ENCODE measurements at places on chromosomes 5 and 9.

DNA sequence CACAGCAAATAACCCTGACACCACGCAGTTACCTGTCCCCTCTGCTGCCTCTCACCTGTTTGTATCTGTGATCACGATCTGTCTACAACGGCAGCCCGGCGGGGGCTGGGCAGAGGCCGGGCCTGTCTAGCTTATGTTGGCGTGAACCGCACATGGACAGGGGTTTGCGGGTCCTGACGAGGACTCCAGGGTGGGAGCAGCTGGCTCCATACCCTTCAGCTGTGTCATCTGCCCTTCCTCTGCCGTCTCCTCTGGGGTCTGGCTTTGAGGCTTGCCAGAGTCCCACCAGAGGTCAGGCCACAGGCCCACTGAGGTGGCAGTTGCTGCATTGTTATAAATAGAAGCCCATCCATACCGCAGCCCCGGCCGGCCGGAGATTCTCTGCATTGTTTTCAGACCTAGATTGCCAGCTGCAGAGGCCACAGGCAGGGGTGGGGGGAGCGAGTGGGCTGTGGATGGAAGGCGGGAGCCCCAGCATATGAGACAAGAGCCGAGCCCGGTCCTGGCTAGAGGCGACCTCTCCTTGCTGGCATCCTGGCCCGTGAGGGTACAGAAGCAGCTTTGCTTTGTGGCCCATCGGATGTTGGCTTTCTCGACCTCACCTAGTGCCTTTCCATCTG is 37.8 kb downstream of the FAM78A start:
- no peak for DNase-seq

- no peak for DNase-seq
Observed at GRCh38 chr5:148585988-148586387, 68.3 kb downstream of the HTR4 start.

DNA sequence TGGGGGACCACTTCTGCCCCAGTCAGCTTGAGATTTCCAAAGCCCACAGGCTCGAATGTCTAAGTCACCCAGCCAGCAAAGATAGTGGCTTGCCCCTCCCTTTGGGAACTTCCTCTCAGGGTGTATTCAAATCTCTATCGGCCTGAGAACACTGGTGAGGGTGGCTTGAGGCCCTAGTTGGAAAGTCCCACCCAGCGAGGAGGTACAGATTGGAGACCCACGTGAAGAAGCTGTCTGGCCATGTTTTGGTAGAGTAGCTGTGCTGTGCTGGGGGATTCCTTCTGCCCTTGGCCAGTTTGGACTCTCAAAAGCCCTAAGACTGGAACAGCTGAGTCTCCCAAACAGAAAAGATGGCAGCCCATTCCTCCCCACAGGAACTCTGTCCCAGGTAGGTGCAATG is 172.7 kb upstream of the RIOK2 start:
- no peak for DNase-seq

GRCh38 chr5:88892669-88893068 is 9.7 kb upstream of the MEF2C start:
- DNase-seq: no peak

- no peak for DNase-seq
Observed at GRCh38 chr9:87181670-87182069, 234.4 kb upstream of the GAS1 start.

DNA sequence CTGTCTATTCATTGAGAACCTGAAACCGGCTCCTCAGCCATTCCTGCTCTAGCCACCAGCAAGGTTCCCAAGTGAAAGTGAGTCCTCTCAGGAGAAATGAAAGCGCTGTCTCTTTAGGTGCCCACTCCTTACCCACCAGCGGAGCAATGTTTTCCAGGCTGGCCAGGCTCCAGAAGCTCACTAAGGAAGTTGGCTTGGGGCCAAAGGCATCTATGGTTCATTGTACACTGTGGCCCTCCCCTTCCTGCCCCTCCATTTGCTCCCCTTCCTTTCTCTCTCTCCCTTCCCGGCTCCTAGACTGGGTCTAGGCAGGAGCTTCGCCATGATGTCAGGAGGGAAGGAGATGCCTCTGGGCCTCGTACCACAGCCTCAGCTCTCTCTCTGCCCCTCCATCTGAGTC is 1.1 kb upstream of the GABRP start:
- DNase-seq: no peak

GRCh38 chr5:14721990-14722656 is 57.6 kb downstream of the OTULIN start:
- no peak for DNase-seq

GRCh38 chr5:1554410-1554967 is 30.7 kb upstream of the LPCAT1 start:
- no peak for DNase-seq

DNA sequence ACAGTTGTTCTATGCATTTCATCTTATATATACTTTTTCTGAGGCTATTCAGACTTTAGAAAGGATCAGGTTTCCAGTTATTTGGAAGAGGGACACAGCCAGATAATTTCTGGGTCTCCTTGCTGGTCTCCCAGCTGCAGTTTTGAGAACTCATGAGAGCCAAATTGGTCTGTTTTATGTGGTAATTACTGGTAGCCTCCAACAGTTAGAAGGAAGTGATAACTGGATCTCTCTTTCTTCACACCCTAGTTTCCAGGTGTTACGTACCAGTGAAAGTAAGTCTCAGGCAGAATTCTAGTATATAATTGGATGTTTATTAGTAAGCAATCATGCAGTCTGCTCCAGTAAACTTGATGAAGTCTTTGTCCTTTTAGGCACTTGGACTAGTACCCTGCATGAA is 63.2 kb upstream of the RPS23 start:
- no peak for DNase-seq

- DNase-seq: no peak
Observed at GRCh38 chr9:70500793-70501192, 86.3 kb upstream of the KLF9 start.

DNA sequence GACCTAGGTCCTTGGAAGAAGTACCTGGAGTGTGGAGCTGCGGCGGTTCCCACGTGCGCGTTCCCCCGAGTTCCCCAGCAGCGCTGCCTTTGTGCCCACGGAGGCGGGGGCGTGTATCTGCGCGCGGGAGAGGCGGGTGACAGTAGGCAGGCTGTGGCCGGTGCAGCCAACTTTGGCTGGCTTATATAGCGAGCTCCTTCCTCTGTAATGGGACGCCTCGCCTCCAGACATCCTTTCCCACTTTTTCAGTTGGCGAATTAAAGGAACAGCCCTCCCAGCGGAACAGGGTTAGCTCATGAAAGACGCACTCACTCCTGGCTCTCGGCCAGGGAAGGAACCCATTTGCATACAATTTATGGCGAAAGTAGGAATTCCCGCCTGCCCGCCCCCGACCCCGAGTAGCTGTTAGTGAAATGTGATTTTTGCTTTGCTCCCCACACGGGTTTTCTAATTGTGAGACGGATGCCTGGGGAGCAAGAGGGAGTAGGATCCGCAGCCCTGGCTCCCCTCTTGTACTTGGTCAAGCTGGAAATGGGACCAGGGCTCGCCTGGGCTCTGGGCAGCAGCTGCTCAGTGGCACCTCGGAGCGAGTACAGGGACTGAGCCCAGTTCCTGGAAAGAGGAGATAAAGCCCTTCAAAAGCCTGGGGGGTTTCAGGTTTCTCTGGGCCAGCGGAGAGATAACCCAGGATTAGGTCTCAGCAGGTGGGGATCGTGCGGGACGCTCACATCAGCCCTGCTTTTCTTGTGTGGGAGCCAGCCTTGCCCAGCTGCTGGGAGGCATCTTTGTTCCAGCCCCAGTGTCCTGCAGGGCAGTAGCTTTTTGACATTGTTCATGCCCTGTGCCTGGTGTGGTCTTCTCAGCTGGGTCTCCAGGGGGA is at the start of gene TNC:
Gene TNC (minus strand): TSS at position 159 of the 880 bp plus-strand sequence. CDS start 27,139 bp downstream, outside the sequence.
- no peak for DNase-seq

- no peak for DNase-seq
Observed at GRCh38 chr5:57054671-57055070, 102.7 kb upstream of the MIER3 start.

Measured in activated CD8-positive, alpha-beta memory T cell treated with anti-CD3 and anti-CD28 coated beads for 1 hour (primary cell).